Fibroblast of gingiva (primary cell): ENCODE measurements at places on chromosomes 6 and 20.

- no peak for DNase-seq
Observed at GRCh38 chr6:137856138-137856898, 10.7 kb upstream of the TNFAIP3 start.

GRCh38 chr6:34063651-34064050 is 82.2 kb downstream of the GRM4 start:
- no peak for DNase-seq

DNA sequence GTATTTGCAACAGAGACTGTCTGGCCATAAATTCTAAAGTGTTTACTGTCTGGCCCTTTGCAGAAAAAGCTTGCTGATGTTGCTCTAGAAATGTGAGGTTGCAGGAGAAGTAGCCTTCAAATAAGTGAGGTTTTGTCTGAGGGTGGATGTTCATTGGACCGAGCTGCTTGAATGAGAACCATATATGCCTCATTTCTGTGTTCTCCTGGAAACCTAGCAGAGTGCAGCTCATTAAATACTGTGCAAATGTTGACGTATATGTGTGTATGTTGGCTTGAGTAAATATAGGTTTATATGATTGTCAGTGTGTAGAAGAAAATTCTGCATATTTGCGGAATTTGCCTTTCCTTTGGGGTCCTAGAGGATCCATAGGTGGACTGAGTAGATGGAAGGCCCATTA is 39.0 kb downstream of the CHMP4B start:
- DNase-seq = no peak

GRCh38 chr20:35891375-35891774 is 62.9 kb downstream of the SCAND1 start:
- peak; percentile 95 for DNase-seq

- DNase-seq = peak; percentile 38
Observed at GRCh38 chr6:133945158-133945557, 7.9 kb upstream of the TBPL1 start.

GRCh38 chr6:11055127-11055627 is 11.1 kb upstream of the ELOVL2 start:
- no peak for DNase-seq

DNA sequence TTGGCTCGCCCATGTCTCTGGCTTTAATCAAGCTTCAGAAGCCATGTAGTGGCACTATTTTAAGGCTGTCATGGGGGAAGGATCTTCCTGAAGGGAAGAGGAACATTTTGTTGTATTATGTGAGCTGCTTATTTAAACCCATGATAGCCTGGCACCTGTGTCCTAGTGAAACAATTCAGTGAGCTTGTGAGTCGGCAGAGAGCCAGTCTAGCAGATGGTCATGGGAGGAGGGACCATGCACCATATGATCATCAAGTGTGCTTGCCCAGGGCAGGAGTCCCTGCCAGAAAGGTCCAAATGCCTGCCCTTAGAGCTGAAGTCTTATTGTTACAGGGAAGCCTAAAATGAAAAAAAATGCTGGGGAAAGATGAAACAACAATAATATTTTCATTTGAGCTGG is 132.9 kb downstream of the PRDM13 start:
- no peak for DNase-seq

- DNase-seq = no peak
Observed at GRCh38 chr20:11060423-11061185, 386.8 kb upstream of the JAG1 start.

- DNase-seq = no peak
Observed at GRCh38 chr6:98716341-98716740, 118.0 kb upstream of the POU3F2 start.

GRCh38 chr6:111722179-111722731 is 116.6 kb upstream of the TRAF3IP2 start:
- DNase-seq = peak; percentile 97

GRCh38 chr20:19993958-19994669 is 23.0 kb upstream of the NAA20 start:
- peak; percentile 62 for DNase-seq

- no peak for DNase-seq
Observed at GRCh38 chr6:24908650-24909035, 27.1 kb downstream of the RIPOR2 start.

DNA sequence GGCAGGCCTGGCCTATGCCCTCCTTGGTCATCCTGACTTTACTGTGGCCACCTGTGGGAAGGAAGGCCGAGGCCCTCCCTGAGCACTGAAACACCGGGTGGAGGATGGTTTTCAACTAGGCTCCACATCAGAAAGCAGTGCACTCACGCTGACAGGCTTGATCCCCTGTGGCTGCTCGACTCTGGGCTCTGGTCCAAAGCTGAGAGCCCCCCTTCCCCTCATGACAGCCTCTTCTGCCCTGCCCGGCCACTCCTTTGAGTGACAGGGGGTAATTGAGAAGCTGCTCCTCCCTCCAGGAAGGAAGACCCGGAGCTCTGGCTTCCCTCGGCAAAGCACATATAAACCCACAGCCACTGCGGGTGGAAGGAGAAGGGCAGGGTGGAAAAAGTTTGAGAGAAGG is 43.6 kb downstream of the MUC22 start:
- DNase-seq = no peak

DNA sequence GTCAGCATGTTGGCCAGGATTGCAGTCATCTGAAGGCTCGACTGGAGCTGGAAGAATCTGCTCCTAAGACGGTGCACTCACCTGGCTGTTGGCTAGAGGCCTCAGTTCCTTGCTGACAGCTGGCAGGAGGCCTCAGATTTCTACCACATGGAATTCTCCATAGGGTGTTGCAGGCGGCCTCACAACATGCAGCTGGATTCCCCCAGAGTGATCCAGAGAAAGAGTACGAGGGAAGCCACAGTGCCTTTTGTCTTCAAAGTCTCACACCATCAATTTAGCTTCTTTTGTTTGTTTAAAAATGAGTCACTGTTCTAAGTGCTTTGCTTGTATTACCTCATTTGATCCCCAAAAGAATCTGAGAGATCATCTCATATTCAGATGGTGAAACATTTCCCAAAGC is 65.5 kb upstream of the FYN start:
- DNase-seq = peak; percentile 70

DNA sequence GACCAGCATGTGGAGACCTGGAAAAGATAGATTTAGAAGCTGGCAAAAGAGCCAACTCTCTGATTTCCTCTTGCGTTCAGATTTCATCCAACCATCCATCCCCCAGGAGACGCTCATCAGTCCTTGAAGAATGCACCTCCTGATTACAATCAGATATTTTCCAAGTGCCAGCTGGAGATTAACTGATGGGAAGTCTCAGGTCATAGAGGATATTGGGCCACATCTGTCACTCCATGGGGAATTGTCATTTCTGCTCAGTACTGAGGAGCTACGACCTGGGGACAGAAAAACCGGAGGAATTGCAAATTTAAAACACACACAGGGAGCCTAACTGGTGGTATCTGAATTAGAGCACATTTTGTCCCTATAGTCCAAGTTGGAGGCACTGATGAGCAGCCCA is 496.2 kb upstream of the SULF2 start:
- DNase-seq = no peak

DNA sequence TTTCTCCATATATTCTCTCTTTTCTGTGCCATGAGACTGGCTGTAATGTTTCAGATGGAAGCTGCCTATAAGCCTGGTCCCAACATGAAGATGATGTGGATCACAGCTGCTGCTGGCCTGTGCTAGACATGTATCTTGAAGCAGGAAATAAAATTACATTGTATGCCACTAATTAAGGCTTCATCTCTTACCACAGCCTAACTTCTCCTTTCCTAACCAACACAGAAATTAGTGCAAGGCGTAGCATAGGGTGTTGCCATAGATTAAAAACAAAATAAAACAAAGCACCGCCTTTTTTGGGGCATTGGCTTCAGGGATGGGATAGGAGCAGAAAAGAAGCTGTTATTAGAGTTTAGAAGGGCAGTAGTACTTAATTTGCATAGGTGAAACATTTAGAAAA is 4.7 kb upstream of the SLC17A4 start:
- no peak for DNase-seq

DNA sequence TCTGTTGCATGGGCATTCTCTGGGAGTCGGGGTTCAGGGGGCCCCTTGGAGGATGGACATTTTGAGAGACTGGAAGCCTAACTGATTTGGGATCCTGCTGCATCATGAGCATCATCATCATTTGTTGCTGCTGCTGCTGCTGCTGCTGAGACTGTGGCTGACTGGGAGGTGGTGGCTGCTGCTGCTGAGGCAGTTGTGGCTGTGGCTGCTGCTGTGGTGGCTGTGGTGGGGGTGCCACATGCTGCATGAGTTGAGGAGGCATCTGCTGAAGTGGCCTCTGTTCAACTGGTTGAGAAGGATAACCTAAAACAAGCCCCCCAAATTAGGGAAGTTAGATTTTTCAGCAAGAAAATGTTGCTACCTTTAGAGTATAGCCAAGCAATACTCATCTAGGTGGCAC is 38.9 kb downstream of the TP53INP2 start:
- DNase-seq = no peak

GRCh38 chr6:109348226-109348625 is 34.0 kb downstream of the CD164 start:
- no peak for DNase-seq

DNA sequence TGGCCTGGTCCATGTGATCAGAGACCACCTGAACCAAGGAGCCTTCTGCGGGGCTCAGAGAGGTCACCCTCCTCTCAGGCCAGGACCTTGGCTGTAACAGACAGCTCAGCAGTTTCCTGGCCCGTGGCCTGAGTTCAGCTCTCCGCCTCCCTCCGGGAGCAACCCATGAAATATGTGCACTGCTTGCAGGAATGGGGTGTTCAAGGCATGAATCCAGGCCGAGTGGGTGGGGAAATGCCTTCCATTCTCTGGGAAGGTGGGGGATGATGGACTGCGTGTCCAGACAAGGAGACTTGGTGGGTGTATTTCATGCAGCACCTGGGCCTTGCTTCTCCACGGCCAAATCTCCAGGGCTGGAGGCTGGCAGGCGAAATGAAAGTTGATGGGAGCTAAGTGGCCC is 46.0 kb downstream of the SIRPA start:
- DNase-seq = no peak

DNA sequence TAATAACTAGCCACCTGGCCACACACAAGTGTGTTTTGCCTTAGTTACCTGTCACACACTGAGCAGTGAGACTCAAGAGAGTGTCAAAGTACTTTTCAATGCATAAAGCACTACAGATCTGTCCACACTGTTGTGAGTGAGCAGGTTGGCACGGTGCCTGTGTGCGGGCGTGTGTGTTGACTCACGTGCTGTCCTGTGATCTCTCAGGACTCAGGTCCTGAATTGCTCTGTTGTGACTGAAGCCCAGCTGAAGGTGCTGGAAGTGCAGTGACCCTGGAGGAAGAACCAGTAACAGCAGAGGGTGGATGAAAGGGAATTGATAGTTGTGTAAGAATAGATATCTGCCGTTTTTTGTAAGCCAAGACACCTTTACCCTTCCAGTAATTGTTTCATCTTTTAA is 18.3 kb downstream of the SLC16A10 start:
- no peak for DNase-seq

DNA sequence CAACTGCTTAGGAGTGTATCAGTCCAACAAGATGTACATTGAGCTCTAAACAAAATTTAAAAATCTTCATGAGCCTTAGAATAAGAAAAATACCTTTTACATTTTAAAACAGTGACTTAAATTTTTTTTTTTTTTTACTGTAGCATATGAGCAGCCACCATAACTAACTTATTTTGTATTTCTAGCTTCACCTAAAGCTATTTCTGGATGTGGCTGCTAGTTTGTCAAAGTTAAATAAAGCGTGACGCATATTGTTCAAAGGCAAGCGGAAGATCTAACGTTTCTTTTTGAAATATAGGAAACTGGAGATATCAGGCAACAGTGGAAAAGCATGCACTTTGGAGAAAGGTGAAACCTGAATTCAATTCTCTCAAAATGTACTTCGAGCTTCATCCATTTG is 3.3 kb upstream of the IL22RA2 start:
- DNase-seq = no peak

- no peak for DNase-seq
Observed at GRCh38 chr6:47437592-47437991, 40.0 kb upstream of the CD2AP start.

DNA sequence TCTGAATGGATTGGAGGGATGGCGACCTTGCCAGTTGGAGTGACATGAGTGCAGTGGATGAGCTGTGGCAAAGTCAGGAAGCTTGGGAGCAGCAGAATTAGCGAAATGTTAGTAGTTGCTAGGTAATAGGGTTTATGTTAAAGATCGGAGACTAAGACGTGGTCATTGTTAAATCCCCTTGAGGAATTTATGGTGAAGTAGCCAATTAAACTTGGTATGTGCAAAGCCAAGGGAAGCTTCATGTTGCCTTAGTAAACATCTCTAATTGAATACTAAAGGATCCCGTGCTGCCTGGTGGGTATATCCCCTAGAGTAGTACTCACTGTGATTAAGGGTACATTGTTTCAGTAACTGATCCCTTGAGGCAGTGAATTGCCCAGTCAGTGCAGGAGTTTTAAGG is 106.0 kb downstream of the PRIM2 start:
- peak; percentile 13 for DNase-seq

DNA sequence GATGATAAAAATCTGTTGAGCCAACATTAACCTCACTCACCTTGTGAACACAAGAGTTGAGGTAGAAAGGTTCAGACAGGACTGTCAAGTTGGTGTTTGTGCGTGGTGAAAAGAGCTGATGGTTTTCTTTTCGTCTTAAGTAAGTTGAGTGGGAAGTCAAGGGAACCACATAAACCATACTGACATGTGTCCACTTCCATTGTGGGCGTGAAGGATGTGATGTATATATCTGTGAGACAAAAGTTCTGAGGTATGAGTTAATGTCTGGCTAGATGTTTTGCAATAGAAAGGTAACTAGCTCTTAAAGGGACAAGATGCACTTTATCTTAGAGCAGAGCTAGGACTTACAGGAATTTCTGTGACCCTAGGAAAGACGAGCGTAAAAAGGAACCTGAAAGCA is 1272.1 kb upstream of the ADGRB3 start:
- no peak for DNase-seq

GRCh38 chr6:28657381-28657768 is 131.7 kb downstream of the GPX5 start:
- no peak for DNase-seq

DNA sequence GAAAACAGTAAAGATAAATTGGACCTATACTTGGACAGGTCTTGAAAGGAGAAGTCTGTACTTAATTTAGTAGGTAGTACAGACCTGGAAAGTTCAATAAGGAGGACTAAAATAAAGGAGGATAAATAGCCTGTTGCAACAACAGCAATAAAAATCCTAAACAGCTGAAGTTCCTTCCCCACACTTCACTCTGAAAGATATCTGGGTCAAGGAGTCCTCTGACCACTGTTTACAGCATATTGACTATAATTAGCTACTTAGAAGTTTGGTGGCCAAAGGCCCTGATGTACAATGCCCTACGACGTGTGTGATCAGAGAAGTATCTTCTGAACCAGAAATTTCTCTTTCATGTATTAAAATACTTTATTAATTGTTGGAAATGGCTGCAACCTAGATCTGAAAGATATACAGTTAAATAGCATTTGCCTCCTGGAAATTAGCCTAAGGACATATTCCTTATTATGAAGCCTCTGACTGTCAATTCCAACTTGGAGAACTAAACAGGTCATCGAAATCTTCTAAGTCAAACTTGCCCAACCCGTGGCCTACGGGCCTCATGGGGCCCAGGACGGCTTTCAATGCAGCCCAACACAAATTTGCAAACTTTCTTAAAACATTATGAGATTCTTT is 82.8 kb downstream of the KIF13A start:
- no peak for DNase-seq
